ENCODE measurements at places on chromosomes 12 and 14. TPM values are rescaled to one million over a fixed set of nuclear protein-coding genes. Genes with fewer than 3 reads are reported as not detected.
A peak's percentile ranks its signal among the peaks of the same experiment; 100 is the strongest.

The ATG14 gene
- 4.3 TPM for total RNA-seq

The TAS2R7 gene
- not detected for total RNA-seq

The PLEKHH1 gene
- 1.8 TPM for total RNA-seq

The CD27 gene
- 23.3 TPM for total RNA-seq

- H3K36me3 ChIP-seq = peaks cover 21% of the 10 kb centered on the region
- H3K27me3 ChIP-seq = peaks cover 19% of the 10 kb centered on the region
- DNase-seq = no peak
- peak overlapping the region; percentile 81 for H3K27ac ChIP-seq
- peak overlapping the region; percentile 80 for H3K4me3 ChIP-seq
These were observed 565 bp upstream of the KLHL42 start for GRCh38 chr12:27779416-27779919.

DNA sequence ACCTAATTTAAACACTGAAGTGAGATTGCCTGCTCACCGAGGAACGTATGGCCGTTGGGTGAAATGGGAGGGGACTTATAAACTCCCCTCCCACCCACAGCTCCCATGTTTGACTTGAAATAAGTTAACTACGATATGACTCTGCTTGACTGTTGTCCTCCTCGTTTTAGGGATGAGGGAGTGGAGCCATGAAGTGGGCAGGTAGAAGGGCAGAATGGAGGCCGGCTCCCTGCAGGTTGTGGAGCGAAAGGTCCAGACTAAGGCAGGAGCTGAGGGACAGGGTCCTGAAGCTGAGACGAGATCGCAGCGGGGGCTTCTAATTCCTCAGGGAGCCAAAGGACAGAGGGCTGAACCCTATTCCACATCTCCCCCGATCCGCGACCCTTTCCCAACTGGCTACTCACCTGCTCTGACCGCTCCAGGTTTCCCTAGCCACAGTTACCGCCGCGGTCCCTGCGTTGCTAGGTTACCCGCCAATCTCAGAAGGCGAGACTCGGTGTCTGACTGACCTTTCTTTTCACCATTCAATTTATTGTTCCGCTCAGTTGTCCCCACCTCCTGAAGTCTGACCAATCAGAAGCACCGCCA lies 577 bp upstream of the TPCN1 start:
- peak overlapping the region; percentile 81 for H3K27ac ChIP-seq
- no peaks in the 10 kb centered on the region for H3K36me3 ChIP-seq
- H3K27me3 ChIP-seq = no peaks in the 10 kb centered on the region
- H3K4me3 ChIP-seq = peak overlapping the region; percentile 94

DNA sequence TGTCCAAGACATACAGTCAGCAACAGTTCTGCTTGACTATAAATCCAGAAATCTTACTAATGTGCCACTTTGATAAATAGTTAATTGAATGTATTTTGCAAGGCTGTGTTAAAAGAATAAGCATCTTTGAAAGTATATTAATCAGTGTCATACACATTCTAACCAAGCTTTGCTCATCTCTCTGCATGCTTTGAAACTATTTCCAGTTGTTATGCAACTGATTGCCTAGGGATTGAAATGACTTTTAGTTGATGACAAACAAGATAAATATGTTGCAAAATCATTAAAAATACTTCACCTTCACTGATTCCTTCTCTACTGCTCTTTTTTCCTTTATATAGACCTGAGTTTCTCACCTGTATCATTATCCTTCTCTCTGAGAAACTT lies 91.3 kb downstream of the AEBP2 start:
- no peak overlapping the region for H3K27ac ChIP-seq
- no peaks in the 10 kb centered on the region for H3K27me3 ChIP-seq
- peaks cover 21% of the 10 kb centered on the region for H3K4me1 ChIP-seq
- no peak overlapping the region for H3K4me3 ChIP-seq
- DNase-seq = no peak
- peaks cover 16% of the 10 kb centered on the region for H3K36me3 ChIP-seq

DNA sequence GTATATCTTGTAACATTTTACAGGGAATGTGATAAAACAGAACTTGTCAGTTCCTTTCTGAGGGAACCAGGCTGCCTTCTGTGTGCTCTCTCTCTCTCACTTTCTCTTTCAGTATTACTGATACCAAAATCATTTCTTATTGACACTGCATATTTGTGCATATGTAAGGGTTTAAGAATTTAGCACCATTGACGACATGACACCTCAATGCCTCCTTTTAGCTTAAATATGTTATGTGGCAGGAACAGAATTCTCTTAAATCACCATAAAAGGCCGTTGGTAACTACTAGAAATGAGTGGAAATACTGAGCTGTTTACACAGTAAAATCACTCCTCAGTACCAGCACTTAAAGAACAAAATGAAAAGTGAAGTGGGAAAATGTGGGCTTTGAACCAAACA lies 457.7 kb upstream of the SYT1 start:
- H3K27me3 ChIP-seq = no peaks in the 10 kb centered on the region
- no peaks in the 10 kb centered on the region for H3K36me3 ChIP-seq
- H3K4me3 ChIP-seq = no peak overlapping the region
- no peak for DNase-seq

DNA sequence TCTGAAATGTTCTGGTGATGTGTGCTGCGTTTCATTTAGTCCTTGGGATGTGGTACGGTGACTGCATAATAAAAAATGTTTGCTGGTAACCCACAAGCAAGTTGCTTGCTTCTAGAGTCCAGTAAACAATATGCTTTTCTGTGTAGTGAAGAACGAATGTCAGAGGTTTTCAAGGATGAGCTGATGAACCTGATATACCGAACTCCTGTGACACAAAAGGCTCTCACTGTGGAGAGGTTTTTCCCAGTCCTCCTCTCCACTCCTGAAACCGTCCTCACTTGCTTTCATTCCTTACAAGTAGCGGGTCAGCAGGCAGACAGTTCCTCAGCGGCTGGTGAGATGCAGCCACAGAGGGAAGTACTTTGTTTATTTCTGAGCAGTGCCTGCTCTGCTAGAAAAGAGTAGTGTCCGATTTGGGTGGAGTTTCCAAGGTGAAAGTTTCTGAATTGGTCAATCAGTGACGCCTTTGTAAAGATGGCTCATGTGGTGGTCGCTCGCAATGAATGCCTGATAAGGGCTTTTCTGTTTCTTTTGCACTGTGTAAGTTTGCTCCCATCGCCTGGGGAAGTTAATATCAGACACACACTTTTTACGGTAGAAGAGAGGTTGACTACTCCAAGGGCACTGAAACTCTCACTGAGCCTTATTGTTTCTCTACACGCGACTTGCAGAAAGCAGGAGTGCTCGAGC lies 3.0 kb downstream of the ETV6 start:
- H3K27me3 ChIP-seq = no peaks in the 10 kb centered on the region
- no peak for DNase-seq
- peak overlapping the region; percentile 95 for H3K27ac ChIP-seq
- H3K4me1 ChIP-seq = peaks cover 50% of the 10 kb centered on the region

DNA sequence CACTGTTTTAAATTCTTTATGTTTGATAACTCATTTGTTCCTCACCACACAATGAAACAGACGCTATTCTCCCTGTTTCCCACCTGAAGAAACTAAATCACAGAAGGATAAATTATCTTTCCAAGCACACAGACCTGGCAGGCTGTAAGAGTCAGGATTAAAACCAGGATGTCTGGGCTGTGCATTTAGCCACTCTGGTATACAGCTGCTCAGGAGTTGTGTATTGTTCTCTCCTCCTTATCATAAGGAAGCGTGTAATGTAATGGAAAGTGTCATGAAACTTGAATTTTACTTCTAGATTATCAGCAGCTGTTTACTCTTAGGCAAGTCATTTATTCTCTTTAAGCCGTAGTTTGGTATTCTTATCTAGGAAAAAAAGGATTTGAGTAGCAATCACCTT lies 154.8 kb upstream of the LRIG3 start:
- H3K27ac ChIP-seq = no peak overlapping the region
- H3K27me3 ChIP-seq = peaks cover 2% of the 10 kb centered on the region
- no peak for DNase-seq
- H3K36me3 ChIP-seq = no peaks in the 10 kb centered on the region

GRCh38 chr12:87801860-87802720 lies 227.1 kb downstream of the C12orf50 start:
- DNase-seq = no peak
- H3K4me3 ChIP-seq = no peak overlapping the region
- H3K36me3 ChIP-seq = no peaks in the 10 kb centered on the region
- H3K27me3 ChIP-seq = no peaks in the 10 kb centered on the region
- no peak overlapping the region for H3K27ac ChIP-seq

GRCh38 chr14:20714593-20715250 lies 26.2 kb downstream of the ANG start:
- no peak overlapping the region for H3K4me3 ChIP-seq
- no peak for DNase-seq
- H3K27ac ChIP-seq = no peak overlapping the region
- H3K27me3 ChIP-seq = peaks cover 7% of the 10 kb centered on the region
- H3K4me1 ChIP-seq = peaks cover 4% of the 10 kb centered on the region

DNA sequence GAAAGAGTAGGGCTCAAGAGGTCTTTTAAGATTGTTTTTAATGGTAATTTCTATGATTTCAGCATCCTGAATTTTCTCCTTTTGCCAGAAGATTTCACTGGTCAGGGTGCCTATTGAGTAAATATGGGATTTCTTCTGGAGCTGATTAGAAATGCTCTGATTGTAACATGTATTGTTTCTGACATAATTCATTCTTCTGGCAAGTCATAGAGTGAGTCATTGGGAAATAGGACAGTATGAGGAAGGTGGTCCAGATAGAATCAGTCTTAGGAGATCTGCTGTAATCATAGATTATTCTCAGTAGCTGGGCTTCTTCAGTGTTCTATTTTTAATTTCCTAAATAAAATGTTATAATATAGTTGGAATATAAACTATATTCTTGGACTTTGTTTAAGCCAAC lies 182.0 kb upstream of the NAV3 start:
- no peak overlapping the region for H3K27ac ChIP-seq
- H3K4me3 ChIP-seq = no peak overlapping the region
- no peaks in the 10 kb centered on the region for H3K27me3 ChIP-seq
- no peaks in the 10 kb centered on the region for H3K4me1 ChIP-seq
